ENCODE measurements at places on chromosomes 16 and 17.

- no peak for DNase-seq
These were observed 13.2 kb downstream of the COPZ2 start for GRCh38 chr17:48024149-48025039.

GRCh38 chr17:37752482-37752881 is 7.6 kb upstream of the HNF1B start:
- no peak for DNase-seq

GRCh38 chr17:253091-253846 is 71.8 kb upstream of the DOC2B start:
- DNase-seq = no peak

GRCh38 chr16:9798474-9798873 is 383.8 kb downstream of the GRIN2A start:
- DNase-seq = no peak

DNA sequence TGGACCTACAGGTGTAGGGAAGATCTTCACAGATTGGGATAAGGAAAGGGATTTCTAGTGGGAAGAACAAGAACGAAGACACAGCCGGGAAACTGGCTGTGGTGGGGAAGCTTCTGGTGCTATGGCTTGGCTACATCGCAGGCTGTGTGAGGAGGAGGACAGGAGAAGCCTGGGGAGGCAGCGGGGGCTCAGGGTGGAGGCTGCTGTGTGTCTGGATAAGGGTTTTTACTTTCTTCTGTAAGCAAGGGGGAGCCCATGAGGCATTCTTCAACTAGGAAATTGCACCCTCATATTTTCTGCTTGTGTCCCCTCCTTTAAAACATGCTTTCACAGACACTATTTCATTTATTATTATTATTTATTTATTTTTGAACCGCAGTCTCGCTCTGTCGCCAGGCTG is 2.9 kb upstream of the RHBDF2 start:
- no peak for DNase-seq

DNA sequence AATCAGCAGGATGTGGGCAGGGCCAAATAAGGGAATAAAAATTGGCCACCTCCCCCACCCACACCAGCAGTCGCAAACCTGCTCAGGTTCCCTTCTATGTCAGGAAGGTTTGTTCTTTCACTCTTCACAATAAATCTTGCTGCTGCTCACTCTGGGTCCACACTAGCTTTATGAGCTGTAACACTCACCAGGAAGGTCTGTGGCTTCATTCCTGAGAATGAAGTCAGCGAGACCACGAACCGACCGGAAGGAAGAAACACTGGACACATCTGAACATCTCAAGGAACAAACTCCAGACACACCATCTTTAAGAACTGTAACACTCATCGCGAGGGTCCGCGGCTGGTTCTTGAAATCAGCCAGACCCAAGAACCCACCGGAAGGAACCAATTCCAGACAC is 115.5 kb upstream of the TBX2 start:
- DNase-seq = no peak

- DNase-seq = no peak
These were observed 81.4 kb upstream of the FOXF1 start for GRCh38 chr16:86428729-86429517.

DNA sequence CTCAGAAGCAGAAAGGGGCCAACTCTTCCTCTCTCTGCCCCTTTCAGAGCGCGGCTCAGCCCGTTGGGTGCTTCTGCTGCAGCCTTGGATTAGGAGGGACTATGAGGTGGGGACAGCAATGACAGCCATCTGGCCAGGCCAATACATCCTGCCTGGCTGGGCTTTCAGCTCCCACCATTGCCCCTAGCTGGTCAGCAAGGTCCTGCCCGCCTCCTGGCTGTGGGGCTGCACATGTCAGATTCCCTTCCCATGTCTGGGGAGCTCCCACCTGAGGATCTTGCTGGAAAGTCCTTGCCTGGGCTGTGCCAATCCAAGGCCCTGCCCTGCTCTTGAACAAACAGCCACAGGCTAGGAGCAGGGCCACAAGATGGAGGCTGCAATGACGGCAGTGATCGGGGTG is 8.3 kb downstream of the TRIM65 start:
- DNase-seq = no peak

GRCh38 chr17:45046537-45047125 is 4.8 kb downstream of the DCAKD start:
- no peak for DNase-seq

DNA sequence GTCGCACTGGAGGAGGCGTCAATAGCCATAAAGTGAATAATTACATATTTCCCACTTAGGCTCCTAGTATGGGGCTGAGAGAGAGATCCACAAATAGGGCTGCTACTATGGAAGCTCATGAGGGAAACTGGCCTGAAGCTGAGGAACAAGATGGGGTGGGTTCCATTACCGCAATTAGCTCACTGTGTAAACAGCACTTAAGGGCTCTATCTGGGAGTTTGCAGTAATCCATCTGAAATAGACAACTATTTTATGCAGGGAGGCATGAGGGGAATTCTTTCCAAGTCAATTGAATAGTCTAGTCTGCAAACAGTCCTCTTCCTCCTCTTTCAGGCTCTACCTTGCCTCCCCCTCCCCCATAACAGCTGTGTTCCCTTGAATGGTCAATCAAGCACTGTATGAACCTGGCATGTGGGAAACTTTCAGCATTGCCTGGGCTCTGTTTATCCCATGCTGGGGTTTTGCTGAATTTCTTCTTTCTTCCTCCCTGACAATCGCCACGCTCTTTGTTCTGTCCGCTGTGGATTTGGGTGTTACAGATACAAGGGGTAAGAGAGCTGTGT is 56.1 kb upstream of the MAF start:
- no peak for DNase-seq

- DNase-seq = no peak
These were observed 123.8 kb downstream of the FTO start for GRCh38 chr16:53827741-53828140.

- no peak for DNase-seq
These were observed 6.0 kb downstream of the FHOD1 start for GRCh38 chr16:67241008-67241900.

DNA sequence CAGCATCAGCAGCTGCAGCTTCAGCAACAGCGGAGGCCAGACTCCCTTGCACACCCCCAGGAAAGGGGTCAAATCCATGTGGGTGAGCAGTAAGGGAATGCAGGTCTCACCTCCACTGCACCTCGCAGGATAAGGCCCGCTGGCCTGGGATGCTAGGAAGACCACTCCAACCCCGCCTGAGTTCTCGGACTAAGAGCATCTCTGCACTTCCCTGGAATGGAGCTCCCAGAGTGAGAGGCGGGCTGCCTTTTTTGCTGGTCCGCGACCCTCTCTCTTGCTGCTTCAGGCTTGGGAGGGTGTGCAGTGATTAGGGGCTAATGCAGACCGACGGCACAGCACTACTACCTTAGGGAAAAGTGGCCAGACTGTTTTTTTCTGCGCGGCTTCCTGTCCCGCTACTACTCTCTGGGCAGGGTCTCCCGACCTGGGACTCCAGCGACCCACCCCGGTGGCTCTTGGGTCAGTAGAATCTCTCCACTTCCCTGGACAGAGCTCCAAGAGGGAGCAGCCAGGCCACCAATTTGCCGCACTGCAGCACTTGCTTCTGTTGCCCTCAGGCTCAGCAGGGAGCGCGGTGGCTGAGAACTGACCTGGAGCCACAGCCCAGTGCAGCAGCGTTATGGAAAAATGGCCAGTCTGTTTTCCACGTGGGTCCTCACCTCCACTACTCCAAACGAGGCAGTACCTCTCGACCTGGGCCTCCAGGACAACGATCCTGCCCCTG is 480.4 kb downstream of the CDH8 start:
- no peak for DNase-seq

DNA sequence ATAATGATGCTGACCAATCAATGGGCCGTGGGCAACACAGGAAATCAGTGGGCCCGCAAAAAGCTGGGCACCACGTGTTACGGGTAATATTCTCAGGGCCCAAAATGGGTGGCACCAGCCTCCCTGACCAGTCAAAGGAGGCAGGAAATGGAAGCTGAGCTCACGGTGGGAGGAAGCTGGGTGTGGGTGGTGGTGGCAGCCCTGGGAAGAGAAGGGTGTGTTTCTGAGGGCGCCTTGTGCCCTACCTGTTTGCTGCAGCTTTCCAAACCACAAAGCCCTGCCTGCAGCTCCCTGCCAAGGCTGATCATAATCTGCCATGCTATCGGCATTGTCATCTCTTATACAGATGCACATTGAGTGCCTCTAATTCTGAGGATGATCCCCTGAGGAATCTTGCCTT is 457.9 kb downstream of the SLC39A11 start:
- no peak for DNase-seq

GRCh38 chr17:81635431-81635830 is 1.5 kb downstream of the NPLOC4 start:
- no peak for DNase-seq

DNA sequence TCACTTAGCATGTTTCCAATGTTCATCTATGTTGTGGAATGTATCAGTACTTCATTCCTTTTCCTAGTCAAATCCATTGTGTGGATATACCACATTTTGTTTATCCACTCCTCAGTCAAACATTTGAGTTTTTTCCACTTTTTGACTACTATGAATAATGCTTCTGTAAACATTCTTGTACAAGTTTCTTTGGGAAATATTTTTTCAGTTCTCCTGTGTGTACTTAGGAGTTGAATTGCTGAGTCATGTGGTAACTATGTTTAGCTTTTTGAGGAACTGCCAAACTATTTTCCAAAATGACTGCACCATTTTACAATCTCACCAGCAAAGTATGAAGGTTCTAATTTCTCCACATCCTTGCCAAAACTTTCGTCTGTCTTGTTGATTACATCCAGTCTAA is 223.7 kb upstream of the AXIN2 start:
- DNase-seq = no peak

- DNase-seq = no peak
These were observed 8.6 kb downstream of the WDR45B start for GRCh38 chr17:82639628-82640027.

DNA sequence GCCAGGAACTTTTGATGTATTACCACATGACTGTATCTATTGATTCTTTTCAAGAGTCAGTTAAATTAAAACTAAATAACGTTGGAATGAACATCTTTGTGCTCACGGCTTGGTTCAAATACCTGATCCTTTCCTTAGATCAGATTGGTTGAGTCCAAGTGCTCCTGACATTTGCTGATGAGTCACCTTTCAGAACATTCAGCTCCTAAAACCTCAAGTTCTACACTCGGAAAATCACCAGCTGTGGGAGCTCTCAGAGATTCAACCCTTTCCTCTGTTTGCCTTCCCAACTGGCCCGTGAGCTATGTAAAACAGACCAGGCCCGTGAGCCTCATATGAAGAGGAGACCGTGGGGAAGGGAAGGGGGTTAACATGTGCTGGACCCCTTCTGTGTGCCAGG is 68.1 kb downstream of the RTN4RL1 start:
- DNase-seq = no peak

GRCh38 chr16:85049706-85050305 is 22.2 kb downstream of the KIAA0513 start:
- no peak for DNase-seq

DNA sequence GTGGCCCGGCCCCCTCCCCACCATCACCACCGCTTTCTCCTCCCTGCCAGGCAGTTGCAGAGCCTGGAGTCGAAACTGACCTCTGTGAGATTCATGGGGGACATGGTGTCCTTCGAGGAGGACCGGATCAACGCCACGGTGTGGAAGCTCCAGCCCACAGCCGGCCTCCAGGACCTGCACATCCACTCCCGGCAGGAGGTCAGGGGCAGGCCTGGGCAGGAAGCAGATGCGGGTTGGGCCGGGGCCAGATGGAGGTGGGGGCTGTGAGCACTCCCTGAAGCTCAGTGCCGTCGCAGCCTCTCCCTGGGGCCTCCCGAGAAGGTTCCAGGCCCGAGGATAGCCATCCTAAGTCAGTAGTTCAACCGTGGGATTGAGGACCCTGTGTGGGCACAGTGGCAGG is 14.2 kb upstream of the ADGRG3 start:
- no peak for DNase-seq

GRCh38 chr16:89152831-89153700 is 18.5 kb upstream of the CDH15 start:
- no peak for DNase-seq

DNA sequence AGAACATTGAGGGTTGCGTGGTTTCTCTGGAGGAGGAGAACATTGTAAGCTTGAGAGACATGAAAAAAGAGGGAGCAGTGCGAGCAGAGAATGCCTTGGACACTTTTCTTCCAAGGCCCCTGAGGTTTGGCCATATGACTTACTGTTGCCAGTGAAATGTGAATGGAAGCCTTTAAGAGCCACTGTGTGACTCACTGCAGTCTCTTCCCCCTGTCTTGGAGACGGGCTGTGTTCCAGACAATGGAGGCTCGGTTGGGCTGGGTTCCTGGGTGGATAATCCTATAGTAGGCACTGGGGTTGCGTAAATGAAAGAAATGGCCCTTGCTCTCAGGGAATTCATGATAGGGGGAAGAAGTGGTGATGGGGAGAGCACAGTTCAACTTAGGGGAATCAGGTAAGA is 75.5 kb downstream of the SHISA9 start:
- no peak for DNase-seq

DNA sequence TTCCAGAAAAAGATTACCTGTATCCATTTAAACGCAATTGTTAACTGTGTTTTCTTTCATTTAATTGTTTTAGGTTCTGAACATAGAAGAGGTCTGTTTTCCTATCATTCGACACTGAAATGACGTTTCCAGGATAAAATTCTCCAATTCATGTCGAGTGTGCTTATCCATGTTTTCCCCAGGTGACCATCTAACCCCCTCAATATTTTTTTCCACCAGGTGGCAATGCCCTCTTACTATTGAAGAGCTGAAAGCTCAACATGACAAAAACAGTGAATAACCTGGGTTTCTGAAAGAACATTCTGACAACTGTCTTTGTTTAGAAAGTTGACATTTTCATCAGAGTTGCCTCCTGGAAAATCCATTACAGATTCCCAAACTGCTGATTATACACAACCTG is 948.7 kb downstream of the KCNJ2 start:
- DNase-seq = no peak

GRCh38 chr17:69093279-69093789 is 32.6 kb upstream of the ABCA9 start:
- no peak for DNase-seq

- DNase-seq = no peak
These were observed 29.4 kb downstream of the ZNF423 start for GRCh38 chr16:49826515-49826914.

DNA sequence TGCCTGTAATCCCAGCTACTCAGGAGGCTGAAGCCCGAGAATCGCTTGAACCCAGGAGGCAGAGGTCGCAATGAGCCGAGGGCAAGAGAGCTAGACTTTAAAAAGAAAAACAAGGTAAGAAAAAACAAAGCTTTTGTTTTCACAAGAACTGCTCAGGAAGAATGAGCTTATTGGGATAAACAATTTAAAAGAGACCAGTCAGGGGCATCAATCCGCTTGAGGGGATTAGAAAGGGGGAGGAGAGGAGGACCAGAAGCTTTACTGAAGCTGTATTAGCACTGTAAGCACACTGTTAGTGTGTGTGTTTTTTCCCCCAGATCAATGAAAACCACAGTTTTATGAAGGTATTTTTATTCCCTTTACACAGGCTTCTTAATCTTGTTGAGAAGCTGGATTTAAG is 8.8 kb downstream of the TMEM170A start:
- no peak for DNase-seq

Data from hippocampal formation (tissue), 2 donors.